ENCODE measurements at places on chromosomes 4 and X.

DNA sequence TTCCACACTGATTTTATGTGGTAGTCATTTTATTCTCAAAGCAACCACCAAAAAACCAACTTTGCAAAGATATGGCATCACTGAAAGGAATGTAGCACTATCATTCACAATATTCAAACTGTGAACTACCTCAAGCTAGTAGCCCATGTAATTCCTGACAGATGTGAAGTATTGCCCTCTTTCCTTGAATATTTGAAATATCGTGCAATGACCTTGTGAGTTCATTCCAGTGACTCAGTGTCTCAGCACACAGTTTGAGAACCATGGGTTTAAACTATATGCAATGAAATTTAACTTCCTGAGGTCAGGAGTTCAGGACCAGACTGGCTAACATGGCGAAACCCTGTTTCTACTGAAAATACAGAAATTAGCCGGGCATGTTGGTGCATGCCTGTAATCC, 20.9 kb upstream of the IQCM start:
- DNase-seq = no peak

- no peak for DNase-seq
Observed at GRCh38 chr4:160514126-160514525, 1411.2 kb downstream of the RAPGEF2 start.

GRCh38 chrX:37424000-37424429, 74.9 kb downstream of the PRRG1 start:
- DNase-seq = no peak

GRCh38 chr4:113586072-113586471, 175.5 kb downstream of the CAMK2D start:
- no peak for DNase-seq

DNA sequence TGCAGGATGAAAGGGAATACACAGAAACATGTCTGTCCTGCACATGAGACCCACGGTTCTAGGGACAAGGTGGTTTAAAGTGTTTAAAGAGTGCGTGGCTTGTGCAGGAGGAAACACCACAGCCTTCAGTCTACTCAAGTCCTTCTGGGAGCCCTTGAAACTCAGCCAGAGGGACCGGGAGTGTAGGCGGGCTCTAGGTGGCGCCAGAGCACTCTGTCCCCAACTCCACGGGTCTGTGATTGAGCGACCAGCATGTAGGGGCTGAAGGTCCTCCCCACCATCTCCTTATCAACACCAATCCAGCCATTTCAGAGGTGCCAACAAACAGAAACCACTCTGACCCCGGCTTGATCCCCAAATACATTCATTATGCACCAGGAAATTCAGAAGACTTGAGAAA, 82.0 kb upstream of the CLDN34 start:
- DNase-seq = peak; percentile 11

DNA sequence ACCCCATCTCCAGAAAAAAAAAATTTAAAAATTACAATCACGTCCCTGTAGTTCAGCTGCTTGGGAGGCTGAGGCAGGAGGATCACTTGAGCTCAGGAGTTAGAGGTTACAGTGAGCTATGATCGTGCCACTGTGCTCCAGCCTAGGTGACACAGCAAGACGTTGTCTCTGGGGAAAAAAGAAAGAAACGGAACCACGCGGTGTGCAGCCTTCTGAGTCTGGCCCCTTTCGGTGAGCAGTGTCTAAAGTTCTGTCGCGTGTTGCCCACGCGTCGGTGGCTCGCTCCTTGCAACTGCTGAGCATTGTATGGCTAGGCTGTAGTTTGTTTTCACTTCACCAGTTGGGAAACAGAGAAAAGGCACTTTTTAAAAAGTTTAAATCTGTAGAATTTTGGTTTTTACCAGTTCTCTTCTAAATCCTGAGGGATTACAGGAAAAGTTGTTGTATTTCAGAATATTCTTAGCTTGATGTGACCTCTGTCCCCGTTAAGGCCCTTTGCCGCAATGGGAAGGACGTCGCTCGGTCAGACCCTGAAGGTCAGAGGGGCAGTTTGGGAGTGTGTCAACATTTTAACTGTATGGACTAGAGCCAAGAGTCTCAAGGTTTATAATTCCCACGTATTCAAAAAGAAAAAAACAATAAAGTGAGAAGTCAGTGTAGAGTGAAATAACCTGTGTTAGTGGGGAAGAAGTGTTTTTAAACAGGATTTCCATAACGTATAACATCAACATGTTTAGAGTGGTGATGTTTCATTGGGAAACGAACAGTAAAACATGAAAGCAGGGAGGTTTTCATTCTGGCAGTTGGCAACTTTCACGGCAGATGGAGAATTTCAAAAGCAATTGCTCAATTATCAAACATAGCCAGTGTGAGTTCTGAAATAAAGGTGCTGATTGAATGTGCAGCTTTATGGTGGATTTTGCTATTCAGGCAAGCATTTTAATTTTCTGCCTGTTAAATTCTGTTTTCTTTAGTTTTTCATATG, 45.8 kb upstream of the MSANTD1 start:
- no peak for DNase-seq

GRCh38 chr4:112082954-112083586, 62.2 kb upstream of the FAM241A start:
- no peak for DNase-seq

Data from stimulated activated CD8-positive, alpha-beta memory T cell treated with anti-CD3 and anti-CD28 coated beads, Interleukin-7, amount 100 ng/mL, for 1 hour (primary cell).